Myocyte (in vitro differentiated cells): ENCODE measurements at places on chromosomes 7 and 10.
A peak's percentile ranks its signal among the peaks of the same experiment; 100 is the strongest.

GRCh38 chr7:150412016-150412415 lies 32.9 kb downstream of the ZNF775 start:
- DNase-seq, result no peak

DNA sequence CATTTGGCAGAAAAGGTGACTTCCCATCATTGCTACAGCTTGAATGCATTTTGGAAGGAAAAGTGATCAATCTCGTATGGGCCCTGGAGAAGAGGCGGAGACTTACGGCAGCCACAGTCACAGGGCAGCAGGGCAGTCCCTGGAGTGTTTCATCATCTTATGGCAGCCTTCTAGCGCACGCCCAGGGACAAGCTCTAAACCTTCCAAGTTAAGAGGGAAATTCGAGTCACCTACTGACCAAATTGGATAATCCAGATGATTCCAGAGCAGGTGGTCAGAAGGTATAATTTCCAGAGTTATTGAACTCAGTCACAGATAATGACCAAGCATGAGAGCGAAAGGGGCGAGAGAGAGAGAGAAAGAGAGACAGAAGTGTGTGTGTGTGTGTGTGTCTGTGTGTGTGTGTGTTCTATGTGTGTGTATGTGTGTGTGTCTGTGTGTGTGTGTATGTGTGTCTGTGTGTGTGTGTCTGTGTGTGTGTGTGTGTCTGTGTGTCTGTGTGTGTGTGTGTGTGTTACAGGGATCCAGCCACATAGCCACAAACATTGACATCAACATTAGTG lies 123.7 kb upstream of the ADAM12 start:
- DNase-seq, result no peak

GRCh38 chr10:113381981-113382509 lies 170.8 kb upstream of the HABP2 start:
- DNase-seq, result no peak

- no peak for DNase-seq
Measured at GRCh38 chr7:128352636-128353035, 8.9 kb downstream of the PRRT4 start.

DNA sequence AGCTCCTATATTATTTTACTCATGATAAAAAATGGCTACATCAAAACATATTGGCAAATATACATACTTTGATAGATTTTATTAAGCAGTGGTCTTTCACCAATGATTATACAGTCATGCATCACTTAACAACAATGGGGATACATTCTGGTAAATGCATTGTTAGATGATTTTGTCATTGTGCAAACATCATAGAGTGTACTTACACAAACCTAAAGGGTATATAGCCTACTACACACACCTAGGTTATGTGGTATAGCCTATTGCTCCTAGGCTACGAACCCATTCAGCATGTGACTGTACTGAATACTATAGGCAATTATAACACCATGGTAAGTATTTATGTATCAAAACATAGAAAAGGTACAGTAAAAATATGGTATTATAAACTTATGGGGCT lies 98.9 kb upstream of the IL6 start:
- no peak for DNase-seq

DNA sequence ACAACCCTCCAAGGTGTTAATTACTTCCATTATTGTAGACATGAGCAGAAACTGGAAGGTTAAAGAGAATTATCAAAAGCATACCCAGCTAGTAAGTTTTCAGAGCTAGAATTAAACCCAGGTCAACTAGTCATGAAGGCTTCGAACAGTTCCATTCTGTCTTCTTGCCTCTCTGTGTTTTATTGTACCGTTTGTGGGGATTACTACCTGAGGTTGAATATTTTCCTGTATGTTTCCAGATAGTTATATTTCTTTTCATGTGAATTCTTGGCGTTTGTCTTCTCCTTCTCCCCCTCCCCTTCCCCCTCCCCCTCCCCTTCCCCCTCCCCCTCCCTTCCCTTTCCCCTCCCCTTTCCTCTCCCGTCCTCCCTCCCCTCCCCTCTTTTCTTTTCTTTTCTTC lies 218.0 kb upstream of the GALNT17 start:
- no peak for DNase-seq

DNA sequence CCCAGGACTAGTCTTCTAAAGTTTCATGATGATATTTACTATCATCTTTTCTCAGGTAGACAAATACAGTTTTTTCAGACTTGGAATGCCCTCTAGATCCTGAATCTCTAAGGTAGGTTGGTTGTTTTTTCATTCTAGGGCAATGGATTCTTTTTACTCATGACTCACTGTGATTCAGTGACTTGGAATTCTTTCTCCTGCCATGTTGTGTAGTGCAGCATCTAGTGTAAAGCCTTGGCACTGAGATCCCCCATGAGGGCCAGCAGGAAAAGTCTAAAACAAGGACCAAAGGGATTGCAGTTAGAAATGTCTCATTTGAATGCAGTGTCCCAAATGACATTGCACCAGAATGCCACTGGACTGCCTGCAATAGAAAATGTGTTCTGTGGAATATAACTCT lies 430.4 kb downstream of the NEBL start:
- peak; percentile 30 for DNase-seq

GRCh38 chr7:3431306-3431705 lies 130.3 kb downstream of the SDK1 start:
- DNase-seq, result no peak

- DNase-seq, result no peak
Measured at GRCh38 chr10:129090165-129090564, 376.9 kb upstream of the MGMT start.

DNA sequence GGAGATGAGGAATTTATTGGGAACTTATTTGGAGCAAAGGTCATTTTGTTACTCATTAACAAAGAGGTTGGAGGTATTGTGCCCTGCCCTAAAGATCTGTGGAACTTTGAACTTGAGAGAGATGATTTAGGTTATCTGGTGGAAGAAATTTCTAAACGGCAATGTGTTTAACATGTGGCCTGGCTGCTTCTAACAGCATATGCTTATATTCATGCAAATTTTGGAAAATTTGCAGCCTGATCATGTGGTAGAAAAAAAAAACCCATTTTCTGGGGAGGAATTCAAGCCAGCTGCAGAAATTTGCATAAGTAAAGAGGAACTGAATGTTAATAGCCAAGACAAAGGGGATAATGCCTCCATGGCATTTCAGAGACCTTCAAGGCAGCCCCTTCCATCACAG lies 10.7 kb upstream of the PANK1 start:
- DNase-seq, result no peak

- DNase-seq, result peak; percentile 91
Measured at GRCh38 chr10:114261076-114261475, 22.0 kb downstream of the VWA2 start.

DNA sequence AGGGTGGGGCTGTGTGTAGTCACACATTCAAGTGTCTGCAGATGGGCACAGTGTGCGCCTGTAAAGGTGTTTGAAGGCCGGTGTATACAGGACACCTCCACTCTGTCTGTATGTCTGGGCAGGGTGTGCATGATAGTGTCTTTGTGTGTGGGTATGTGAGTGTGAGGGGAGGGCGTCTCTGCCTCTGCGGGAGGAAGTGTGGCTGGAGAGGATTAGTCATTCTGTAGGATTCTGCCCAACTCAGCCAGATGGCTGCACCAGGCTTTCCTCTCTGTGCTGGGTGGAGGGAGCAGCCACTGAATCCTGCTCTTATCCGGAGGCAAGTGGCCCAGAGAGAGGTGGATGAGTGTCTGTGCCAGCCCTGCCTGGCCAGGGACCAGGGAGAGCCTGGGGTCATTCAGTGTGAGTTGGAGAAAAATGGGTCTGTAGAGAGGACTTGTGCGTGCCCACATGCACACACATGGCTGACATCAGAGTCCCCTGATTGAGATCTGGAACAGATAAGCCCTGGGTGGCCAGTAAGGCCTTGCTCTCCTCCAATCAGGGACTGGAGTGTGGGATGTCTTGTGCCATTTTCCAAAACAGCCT lies 1.7 kb downstream of the SFXN3 start:
- DNase-seq, result peak; percentile 89

DNA sequence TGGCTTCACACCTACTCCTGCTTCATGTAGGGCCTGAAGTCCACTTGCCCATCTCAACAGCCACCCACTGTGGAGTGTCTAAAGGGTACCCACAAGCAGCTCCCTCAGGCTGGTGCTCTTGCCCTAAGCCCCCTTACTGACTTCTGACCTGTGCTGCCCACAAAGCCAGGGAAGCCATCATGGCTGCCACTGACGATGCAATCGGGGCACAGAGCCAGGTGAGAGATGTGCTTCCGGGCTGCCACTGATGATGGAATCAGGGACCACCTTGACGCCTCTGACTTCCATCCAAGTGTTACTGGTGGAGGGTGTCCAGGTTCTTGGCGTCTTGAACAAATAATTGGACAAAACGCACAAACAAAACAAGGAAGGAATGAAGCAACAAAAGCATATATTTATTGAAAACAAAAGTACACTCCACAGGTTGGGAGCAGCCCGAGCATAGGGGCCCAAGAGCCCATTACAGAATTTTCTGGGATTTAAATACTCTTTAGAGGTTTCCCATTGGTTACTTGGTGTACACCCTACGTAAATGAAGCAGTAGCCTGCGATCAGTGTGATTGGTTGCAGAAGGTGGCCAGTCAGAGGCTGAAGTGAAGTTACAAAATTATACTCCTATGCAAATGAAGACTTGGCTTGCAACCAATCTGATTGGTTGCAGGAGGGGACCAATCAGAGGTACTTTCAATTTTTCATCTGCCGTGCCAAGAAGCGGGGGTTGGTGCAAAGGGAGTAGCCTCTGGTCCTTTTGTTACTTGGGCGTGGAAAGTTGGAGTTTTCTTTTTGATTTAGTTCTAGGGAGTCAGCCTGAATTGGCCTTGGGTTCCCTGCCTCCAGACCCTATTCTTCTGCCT lies 4.5 kb downstream of the CPA2 start:
- no peak for DNase-seq

GRCh38 chr7:101846800-101847538 lies 29.5 kb downstream of the CUX1 start:
- DNase-seq, result no peak

GRCh38 chr7:133079296-133079695 lies 2.6 kb downstream of the CHCHD3 start:
- DNase-seq, result no peak

GRCh38 chr7:3482147-3482921 lies 181.3 kb downstream of the SDK1 start:
- peak; percentile 70 for DNase-seq

GRCh38 chr10:21989453-21990154 lies 13.9 kb downstream of the DNAJC1 start:
- peak; percentile 35 for DNase-seq

DNA sequence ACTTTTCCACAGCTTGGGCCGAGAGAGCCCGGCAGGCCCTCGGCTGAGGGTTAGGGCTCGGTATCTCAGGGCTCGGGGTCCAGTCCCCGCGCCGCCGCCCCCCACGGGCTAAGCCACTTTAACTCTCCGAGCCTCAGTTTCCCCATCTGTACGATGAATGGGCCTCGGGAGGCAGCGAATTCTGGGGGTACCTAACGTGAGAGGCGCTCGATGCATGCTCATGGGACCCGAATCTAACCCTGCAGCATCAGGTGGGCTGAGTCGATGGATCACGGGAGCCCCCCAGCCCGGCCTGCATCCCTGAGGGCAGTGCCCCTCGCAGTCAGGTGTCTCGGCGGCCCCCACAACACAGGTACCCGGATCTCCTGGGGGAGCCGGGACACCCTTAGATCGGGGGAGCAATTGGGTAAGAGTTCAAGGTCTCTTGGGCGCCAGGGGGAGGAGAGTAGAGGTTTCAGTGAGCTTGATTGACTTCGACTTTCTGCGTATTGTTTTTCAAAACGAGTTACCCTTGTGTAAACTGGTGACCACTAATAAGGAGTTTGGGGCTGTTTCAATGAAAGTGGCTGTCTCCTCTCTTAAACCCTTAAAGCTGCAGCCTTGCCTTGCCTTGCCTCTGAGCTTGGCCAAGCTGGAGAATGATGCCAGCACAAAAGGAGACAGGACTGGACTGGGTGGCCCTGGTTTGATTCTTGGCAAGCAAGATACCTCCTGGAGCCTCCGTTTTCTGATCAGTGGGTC lies 631 bp downstream of the POR start:
- peak; percentile 46 for DNase-seq

- no peak for DNase-seq
Measured at GRCh38 chr7:141431140-141431479, 120.1 kb upstream of the AGK start.

- DNase-seq, result peak; percentile 57
Measured at GRCh38 chr10:3542185-3542611, 242.8 kb downstream of the KLF6 start.

- DNase-seq, result peak; percentile 47
Measured at GRCh38 chr7:93150200-93150835, 2.1 kb upstream of the SAMD9L start.

DNA sequence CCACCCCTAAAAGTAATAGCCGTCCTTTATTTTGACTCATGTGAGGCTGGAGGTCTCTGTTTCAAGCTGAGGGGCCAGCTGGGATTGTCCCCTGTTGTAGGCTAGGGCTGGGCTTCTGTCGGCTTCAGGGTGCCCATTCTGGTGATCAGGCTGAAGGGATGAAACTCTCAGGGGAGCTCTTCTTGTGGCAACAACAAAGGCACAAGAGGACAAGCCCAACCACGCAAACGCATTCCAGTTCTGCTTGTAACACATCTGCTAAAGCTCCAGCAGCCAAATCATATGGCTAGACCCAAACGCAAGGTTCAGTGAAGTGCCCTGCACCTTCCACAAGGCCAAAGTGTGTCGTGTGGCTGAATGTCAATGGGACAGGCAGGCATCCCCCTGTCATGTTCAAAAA lies 405.7 kb downstream of the INHBA start:
- DNase-seq, result peak; percentile 24
